ENCODE measurements at places on chromosomes 7 and 10.

- DNase-seq, result no peak
Measured at GRCh38 chr7:95435422-95435780, 573 bp upstream of the PON2 start.

DNA sequence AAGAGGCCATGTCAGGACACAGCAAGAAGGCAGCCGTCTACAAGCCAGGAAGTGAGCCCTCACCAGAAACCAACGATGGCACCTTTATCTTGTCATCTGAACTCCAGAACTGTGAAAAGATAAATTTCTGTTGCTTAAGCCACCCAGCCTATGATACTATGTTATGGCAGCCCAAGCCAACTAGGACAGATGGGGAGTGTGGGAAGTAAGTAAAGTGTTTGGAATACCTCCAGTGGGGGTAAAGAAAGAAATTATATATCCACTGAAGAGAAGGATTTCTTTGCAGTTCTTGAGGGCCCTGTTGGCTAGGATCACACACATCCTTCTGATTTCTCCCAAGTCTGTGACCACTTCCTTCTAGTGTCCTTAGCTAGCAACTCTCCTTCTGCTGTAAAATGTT is 384.4 kb downstream of the TNS3 start:
- no peak for DNase-seq

DNA sequence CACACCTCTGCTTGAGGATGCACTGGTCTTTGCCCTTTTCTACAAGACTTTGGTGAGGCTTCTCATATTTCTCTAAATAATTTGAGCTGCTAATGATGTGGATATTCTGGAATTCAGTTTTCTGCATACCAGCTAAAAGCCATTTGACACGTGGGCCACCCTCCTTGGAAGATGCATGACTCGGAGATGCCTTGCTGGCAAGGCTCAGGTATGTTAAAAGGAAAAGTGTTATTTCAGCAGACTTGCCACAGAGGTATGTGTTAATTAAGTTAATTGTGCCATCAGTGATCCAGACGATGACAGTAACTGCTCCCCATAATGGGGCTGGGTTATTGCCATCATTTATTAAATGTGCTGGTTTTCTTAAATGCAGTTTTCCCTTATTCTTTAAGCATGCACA is 8.8 kb upstream of the GFRA1 start:
- no peak for DNase-seq

- DNase-seq, result no peak
Measured at GRCh38 chr10:123537188-123537961, 128.8 kb upstream of the GPR26 start.

GRCh38 chr10:52703451-52703850 is 69.1 kb downstream of the MBL2 start:
- no peak for DNase-seq

DNA sequence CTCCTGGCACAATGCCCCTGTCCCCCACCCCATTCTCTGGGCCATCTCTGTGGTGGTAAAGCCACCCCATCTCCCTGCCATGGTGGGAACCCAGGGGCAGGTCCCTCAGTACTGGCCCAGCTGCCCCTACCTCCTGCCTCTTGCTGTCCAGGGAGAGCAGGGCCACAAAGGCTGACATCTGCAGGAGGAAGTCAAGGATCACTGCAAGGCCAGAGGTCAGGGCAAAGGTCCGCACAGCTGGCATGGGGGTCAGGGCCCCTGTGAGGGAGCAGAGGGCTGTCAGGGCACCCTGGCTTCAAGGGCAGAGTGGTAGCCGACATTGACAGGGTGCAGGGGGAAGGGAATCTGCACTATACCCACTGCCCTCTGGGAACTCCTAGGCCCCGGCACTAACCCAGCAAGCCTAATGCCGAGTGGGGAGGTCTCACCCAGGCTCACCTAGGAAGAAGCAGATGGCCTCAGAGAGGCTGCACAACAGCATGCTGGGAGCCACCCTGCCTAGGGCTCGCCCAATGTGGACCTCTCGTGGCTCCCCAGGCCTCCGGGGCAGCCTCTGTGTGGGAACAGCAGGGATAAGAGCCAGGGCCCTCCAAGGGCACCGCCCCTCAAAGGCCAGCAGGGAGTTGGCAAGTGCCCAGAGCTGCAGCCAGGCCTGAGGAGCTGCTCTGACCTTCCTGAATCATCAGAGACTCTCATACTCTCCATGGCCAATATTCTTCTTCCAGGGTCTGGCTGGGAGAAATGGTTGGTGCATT is 7.7 kb downstream of the NPC1L1 start:
- DNase-seq, result peak; percentile 30

- DNase-seq, result peak; percentile 28
Measured at GRCh38 chr7:120988591-120989256, at the start of gene CPED1. CPED1 (plus strand) TSS chr7:120988711; CDS start chr7:120989622, 911 bp downstream.

- no peak for DNase-seq
Measured at GRCh38 chr7:45033261-45033930, 33.4 kb downstream of the CCM2 start.

DNA sequence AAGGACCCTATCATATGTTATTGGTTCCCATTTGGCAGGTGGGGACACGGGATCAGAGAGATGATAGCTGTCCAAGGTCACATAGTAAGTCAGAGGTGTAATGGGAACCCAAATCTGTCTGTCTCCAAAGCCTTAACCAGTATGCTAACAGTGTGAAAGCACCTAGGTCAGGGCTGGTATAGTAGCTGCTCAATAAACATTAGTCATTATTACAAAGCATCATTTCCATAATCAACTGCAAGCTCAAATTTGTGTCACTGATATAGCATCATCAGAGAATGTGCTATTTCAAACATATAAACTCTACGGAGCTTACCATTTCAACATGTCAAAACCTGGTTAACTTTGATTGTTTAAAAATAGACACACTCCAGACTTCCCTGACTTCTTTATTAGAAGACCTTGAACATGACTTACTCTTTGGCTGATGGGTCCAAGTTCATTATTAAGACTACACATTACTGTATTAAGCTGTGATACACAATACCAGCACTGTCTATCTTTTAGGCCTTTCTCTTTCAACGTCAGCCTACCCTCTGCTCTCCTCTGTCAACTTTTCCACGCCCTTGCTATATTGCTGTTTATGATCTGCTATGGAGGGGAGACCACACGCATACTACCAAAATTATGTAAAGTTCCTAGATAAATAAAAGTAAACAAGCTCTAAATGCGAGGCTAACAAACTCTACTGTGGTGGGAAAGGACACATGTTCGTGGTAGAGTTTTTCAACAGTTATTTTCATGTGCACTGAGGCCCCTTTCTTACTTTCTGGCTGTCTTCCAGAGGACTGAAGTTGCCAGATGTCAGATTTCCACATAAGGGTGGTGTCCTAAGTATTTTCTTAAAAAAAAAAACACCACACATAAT is 33.6 kb downstream of the DNMBP start:
- no peak for DNase-seq
